Nephron progenitor cell (in vitro differentiated cells): ENCODE measurements at places on chromosomes 5 and 9.

DNA sequence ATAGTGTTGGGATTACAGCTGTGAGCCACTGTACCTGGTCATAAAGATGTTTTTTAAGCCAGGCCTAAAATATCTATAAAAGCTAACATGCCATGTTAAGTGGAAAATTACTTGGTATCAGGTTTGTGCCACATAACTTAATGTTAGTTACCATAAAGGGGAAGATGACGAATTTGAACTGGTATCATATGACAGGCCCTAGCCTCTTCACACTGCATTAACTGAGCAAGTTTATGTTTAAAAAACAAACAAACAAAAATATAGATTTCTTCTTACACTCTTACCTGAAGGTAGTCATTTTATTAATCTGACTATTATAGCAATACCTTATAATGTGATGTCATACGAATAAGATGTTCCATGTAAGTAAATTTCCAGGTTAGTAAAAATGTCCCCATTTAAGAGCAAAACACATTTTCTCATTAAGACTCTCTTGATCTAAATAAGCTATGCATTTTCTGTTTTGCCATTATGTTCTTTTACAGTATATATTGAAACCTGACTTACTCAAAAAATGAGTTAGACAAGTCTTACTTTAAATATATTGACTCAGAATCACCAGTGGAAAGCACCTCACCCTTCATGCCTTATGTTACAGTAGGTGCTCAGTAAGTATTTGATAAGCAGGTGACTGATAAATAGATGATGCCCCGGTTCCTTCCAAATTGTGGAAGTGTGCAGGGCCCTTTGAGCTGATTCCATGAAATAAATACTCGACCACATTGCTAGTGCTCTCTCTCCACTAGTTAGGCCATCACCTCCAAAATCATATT is 125.4 kb downstream of the CDC42SE2 start:
- no peak for DNase-seq

DNA sequence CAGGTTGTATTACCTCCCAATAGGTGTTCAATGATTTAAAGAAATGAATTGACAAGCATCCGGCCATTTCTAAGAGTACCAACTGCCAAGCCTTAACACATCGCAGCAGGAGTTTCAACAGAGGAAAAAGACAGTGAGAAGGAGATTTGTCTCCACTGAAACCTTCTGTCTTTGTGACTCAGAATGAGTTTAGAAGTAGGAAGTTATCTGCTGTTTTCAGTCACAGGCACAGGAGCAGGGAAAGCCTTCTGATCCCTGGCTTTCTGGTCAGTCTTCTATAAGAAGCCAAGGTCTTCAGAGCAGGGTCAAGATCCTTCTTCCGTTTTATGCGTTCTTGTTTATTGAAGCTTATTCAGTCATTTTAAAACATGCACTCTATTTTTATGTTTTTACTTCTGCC is 390.7 kb upstream of the PCSK5 start:
- DNase-seq, result no peak

- DNase-seq, result no peak
Measured at GRCh38 chr9:38768351-38768761, 48.4 kb upstream of the FAM240B start.

DNA sequence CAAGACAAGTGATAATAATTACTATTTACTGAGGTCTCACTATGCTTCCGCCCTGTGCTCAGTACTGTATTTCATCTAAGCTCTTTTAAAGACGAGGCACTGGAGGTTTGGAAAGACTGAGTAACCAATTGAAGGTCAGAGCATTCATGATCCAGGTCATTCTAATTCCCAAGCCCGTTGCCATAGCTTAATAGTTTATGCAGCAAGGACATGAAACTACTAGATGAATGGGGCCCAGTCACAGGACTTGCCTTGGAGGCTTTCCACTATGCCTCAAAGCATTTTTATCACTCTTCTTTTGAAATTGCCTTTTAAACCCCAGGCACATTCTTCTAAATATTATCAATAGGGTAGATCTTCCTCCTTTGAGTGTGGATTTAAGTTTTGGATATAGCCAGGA is 17.2 kb upstream of the NFIB start:
- no peak for DNase-seq

DNA sequence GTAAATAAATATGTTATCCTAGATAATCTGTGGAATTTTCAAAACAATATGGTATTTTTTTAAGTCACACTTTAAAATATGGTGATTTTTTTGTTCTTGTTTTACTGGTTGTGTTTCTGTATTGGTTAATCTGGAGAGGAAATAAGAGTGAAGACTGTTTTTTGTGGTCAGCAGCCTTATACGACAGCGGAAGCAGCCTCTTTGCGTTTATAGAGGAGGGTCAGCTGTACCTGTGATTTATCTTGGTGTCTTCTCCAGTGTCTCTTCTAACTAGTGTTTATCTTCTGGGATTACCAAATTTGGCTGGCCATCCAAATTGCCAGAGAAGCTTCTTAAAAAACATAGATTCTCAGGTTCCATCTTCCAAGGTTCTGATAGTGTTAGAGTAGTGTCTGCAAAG is 58.7 kb downstream of the ICE1 start:
- DNase-seq, result no peak

DNA sequence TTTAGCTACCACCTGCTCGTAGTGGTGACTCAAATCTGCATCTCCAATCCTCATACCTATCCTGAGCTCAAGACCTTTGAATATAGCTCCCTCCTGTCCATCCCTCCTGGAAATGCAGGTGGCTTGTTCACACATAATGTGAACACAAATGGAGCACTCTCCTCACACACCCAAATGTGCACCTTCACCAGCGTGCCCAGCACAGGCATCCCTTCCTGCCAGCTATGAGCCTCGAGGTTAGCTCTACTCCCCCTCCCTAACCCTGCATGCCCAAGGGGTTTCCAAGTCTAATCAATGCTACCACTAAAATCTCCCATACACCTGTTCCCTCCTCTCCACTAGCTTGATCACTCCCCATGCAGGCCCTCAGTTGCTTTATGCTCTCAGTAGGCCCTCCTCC is 2.2 kb upstream of the TGFBI start:
- no peak for DNase-seq

DNA sequence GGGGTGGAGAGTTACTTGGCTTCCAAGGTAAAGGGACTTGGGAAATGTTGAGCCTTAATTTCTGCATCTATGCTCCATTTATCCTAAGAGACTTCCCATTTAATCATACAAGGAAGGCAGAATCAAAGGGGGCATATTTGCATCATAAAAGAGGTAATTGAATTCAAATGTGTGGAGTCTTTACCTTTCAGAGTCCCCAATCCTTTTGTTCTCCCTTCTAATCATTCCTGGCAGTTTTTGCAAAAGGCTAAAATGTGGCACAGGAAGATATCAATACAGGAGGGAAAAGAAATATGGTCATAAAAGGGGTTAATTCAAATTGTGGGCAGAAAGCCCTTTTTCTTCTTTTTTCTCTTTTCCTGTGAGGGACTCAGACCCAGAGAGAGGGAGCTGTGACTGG is 69.5 kb downstream of the SFXN1 start:
- DNase-seq, result no peak

- DNase-seq, result no peak
Measured at GRCh38 chr5:143562935-143563334, 159.4 kb upstream of the NR3C1 start.

- DNase-seq, result peak; percentile 44
Measured at GRCh38 chr9:122374885-122375420, 4.1 kb downstream of the PTGS1 start.

DNA sequence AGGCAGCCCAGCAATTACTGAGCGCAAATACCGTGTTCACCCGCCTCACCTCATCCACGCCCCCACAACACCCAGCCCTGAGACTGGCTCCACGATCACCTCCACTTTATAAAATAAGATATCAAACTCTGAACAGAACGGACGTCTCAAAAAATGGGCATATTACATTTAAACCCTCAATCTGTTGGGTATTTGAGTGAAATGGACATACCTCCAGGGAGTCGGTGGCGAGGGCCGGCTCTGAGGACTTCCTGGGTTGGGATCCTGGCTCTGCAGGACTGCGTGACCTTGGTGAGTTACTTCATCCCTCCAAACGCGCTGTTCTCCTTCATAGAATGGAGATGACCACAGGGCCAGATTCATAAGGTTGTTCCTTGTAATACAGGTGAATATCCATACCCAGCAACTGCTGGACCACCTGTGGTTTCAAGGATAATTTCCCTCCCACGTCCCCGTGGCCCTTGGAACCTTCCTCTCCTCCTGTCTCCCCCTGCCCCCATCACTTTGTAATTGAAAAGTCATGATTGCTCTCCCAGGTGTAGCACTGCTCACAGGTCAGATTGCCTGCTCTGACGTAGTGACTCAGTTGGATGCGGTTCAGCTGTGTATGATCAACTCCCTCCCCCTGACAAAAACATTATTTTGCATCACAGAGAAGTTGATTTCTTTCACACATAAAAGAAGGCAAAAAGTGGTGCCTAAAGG is 135.6 kb downstream of the KCNIP1 start:
- DNase-seq, result no peak

- DNase-seq, result no peak
Measured at GRCh38 chr9:84424931-84425330, 84.4 kb upstream of the SLC28A3 start.

DNA sequence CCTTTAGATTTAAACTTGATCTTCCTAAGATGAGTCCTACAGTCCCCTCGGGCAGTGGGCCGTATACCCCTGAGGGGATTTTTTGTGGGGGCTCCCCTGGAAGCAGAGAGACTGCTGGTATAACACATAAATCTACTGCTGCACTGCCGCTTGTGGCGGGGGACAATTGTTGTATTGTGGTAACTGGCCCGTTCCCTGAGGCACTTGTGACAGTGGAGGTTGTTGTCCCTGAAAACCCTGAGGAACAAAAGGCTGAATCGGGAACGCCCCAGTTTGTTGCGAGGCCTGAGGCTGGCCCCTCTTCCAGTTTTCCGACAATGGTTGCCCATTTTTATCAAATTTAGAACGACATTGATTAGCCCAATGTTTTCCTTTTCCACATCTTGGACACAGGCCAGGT is 4.7 kb upstream of the TMEM141 start:
- no peak for DNase-seq

GRCh38 chr9:73441890-73442818 is 290.5 kb downstream of the ANXA1 start:
- DNase-seq, result no peak

GRCh38 chr5:137218471-137218870 is 280.7 kb downstream of the SPOCK1 start:
- no peak for DNase-seq

- DNase-seq, result peak; percentile 78
Measured at GRCh38 chr5:178232124-178232919, at the start of gene PHYKPL. Gene PHYKPL (minus strand): TSS chr5:178232802. CDS start chr5:178232550, 252 bp downstream.

DNA sequence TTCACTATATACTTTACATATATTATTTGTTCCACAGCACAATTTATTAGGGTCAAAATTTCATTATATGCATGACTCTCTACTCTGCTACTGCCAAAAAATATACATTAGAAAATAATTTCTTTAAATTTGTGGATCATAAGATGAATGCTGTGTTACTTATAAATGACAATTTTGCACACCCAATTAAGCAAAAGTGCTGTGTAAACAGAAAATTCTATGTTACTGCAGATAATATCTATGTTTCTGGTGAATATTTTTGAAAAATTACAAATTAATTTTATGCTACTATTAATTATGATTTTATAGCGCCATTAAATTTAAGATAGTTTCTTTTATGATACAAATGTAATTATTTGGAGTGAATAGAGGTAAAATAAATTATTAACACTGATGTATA is 59.8 kb upstream of the GABRA6 start:
- DNase-seq, result no peak

DNA sequence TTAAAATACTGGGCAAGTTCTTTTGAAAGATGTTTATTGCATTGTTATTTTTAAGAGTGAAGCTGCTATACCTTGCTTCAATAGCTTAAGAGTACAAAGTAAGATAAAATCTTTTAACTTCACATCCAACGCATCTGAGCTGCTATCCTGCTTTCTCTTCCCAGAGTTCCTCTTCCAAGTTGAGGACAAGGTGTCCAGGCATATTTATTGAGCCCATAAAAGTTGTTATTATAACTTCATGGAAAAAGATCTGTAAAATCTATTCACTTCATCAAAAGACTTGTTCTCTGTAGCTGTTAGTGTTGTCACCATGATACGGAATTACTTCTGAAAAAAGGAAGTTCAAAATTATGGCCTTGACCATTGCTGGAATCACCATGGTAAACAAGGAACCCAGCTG is 306.2 kb upstream of the ELAVL2 start:
- DNase-seq, result no peak

- peak; percentile 43 for DNase-seq
Measured at GRCh38 chr5:60287174-60287771, 393.7 kb upstream of the PDE4D start.

DNA sequence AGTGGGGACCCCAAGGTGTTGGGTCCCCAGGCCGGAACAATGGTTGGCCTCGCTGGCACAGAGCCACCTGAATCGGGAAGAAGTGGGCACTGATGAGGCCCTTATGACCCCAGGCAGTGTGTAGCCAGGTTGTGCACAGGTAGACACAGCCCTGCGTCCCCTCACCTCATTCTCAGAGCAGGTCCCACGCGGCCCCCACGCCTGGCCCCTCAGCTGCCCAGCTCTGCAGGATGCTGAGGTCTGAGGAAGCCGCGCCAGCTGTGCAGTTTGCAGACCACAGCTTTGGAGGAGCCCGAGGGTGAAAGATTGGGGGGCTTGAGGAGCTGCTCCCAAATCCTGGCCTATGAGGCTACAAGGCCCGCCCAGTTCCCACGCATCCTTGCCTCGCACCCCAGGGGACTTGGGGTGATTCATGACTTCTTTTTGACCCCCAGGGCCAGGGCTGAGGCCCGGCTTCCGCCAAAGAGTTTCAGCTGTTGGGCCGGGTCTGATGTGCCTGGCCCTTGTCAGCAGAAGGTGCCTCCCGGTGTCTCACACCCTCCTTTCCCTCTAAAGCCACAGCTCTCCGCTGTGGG is 87.8 kb upstream of the PHYKPL start:
- DNase-seq, result no peak
